CD4-positive, alpha-beta T cell treated with Interferon alpha-2 for 1 hour (primary cell): ENCODE measurements at places on chromosomes 4 and X.

DNA sequence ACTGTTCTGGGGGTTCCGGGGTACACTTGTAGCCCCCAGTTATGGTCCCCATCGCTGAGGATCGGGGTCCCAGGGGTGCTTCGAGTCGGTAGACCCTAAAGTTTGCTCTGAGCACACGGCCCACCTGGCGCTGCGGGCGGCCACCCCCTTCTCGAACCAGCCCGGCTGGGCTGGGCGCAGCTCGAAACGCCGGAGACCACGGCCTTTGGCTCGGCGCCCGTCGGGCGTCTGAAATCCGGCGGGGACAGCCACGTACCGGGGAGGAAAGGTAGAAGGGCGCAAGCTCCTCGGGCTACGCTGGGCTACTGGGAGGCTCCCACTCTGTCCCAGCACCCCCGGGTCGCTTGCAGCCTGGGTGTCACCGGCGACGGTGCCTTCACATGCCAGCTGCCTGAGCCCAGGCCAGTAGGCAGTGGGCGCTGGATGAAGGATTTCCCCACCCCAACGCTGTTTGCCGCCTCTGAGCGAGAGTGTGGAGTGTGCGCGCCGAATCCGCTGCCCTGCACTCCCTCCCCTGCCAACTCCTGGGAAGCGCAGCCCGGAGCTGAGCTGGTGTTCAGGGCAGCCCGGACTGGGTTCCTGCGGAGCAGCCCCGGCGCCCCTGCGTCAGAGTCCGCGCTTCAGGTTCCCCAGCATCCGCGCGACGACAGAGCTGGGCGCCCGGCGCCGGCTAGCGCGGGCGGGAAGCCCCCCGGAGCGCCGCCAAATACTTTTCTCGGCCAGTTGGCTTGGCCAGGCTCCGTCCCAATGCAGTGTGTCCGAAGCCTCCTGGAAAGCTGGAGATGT, 637 bp downstream of the MAMLD1 start:
- DNase-seq = peak; percentile 10

- DNase-seq = no peak
Measured at GRCh38 chrX:152843852-152844251, 13.0 kb downstream of the NSDHL start.

GRCh38 chrX:21838937-21839333, 482 bp upstream of the MBTPS2 start:
- DNase-seq = no peak

GRCh38 chrX:87661761-87662160, 144.2 kb downstream of the KLHL4 start:
- no peak for DNase-seq

DNA sequence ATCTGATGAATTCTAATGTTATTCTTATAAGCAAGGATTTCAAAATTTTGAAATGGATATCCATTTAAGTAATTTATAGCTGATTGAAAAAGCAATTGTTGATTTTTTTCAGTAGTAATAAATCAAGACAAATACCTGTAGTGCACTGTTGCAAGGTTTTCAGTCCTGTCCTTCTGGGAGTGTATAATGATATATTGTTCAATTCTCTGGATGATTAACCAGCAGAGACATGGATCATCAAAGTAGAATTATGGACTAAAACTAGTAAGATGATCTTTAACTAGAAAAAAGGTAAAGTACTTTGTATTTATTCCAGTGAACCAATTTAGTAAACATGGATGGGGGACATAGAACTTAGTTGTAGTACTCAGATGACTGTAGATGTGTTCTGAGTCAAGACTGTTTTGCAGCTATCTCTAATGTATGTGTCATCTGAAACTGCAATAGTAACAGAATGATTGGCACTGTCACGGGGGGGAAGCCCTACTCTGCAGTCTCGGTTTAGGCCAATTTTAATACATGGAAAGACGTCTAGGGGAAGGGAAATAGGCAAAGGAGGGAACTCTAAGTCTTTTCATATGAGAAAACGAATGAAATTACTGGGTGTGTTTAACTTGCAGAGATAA, 121.9 kb downstream of the GLRA3 start:
- DNase-seq = no peak

DNA sequence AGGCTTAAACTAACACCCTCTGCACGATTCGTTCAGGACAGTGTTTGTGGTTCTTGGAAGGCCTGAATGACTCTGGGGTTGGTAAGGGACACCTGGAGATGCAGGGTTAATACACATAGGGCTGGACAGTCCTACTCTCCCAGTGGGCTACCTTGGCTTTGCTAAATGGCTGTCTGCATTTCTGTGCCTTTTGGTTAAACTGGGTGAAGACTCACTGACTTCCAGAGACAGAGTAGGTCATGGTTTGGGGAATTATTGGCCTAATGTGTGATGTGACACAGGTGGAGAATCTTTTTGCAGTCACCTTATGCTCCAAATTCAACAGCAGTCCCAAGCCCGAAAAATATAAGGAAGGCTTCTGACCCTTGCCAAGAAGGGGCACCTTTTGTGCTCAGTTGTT, 10.5 kb downstream of the POU4F2 start:
- no peak for DNase-seq

GRCh38 chrX:54044877-54045338, 635 bp upstream of the PHF8 start:
- DNase-seq = no peak

- DNase-seq = no peak
Measured at GRCh38 chr4:92445127-92445526, 141.4 kb downstream of the GRID2 start.

GRCh38 chrX:103878466-103879122, 46.5 kb upstream of the RAB9B start:
- DNase-seq = no peak

- DNase-seq = no peak
Measured at GRCh38 chr4:5110901-5111300, 59.6 kb downstream of the STK32B start.

DNA sequence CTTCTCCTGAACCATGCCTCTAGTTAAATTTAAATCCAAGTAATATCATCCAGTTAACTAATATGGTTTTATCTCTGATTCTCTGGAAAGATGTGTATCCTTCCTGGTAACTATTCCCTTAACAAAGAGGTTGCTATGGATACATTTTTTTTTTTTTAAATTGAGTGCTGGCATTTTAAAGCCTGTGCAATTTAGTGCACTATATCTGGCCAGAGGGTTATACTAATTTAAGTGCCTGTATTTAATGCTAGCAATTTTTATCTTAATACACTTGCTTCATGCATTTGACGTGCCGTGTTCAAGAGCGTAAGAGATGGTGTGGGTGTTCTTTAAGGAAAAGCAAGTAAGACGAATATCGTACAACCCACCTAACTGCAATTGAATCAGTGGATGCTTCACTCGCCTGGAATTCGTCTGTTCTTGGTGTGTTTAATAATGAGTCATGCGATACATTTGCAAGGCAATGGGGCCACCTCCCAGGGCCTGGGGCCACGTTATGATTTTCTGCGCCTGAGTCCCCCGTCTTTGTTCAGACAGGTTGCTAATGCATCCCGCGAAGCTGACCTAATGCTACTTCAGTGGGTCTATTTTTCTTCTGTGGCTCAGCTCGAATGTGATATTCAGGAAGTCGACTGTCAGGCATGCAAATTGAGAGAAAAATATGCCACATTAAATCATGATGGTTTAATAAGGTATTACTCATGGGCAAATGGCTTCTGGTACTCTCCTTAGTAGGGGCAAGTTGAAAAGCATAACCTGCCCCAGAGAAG, 14.2 kb upstream of the MID1 start:
- DNase-seq = no peak

- no peak for DNase-seq
Measured at GRCh38 chrX:3518870-3519269, 172.4 kb upstream of the MXRA5 start.

DNA sequence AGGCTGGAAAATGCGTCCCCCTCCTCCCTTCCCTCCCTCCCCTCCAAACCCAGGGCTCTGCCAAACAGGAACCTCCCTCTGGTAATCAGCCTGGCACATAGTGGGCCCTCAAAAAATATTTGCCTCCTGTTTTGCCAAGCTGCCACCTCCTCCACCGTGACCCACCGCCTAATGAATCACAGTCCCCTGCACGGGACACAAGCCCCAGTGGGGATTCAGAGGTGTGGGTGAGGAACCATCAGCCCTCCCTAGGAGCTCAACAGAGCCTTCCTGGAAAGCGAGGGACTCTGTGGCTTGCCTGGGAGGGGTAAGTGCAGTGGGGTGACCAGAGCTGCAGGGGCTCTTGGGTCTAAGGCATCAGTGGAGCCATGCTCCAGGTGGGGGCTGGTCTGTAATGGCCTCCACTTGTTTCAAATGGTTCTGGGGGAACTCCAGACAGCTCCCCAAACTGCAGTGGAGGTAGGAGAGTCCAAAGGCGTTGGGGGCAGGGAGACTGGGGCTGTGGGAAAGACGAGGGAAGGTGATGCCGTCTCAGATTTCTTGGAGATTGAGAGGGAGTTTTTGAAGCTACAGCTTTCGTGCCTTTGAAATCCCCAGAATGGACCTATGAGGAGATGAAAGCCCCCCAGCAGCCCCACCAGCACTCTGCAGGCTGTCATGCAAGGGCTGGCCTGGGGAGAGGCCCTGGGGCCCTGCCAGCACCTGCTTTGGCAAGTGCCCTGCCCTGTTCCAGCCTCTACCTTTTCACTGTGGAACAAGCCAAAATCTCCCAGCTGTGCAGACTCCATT, 1.0 kb upstream of the PPP2R2C start:
- DNase-seq = no peak
